ENCODE measurements at places on chromosomes 1 and 21. TPM values are rescaled to one million over a fixed set of nuclear protein-coding genes. Genes with fewer than 3 reads are reported as not detected.

DNA sequence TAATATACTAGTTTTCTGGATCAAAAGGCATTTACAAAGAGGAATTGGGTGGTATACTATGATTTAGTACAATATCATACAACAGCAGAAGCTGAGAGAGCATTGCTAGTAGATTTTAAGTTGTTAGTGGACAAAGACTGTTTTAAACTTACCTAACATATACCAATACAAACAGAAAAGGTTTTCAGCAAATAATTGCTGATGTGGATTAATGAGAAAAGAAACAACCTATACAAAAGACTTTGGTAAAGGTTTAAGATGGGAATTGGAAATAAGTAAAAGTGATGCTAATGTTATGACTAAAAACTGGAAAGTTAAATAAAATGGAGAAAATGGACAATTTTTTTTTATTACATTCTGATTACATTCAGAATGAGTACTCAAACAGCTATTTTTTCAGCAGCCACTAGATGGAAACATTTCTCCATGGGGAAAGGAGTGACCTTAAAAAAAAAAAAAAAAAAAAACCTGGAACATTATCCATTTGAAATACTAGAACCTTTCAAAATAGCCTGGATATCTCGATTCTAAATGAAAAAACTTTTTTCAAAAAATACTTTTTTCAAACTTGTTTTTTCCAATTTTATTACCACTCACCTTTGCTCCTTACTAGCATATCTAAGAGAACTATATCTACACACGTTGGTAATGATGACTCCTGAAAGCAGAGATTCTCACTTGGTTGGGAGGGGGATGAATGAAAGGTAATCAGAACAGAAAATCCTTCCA is 55.4 kb downstream of the EPRS1 start:
- ATAC-seq = no peak

DNA sequence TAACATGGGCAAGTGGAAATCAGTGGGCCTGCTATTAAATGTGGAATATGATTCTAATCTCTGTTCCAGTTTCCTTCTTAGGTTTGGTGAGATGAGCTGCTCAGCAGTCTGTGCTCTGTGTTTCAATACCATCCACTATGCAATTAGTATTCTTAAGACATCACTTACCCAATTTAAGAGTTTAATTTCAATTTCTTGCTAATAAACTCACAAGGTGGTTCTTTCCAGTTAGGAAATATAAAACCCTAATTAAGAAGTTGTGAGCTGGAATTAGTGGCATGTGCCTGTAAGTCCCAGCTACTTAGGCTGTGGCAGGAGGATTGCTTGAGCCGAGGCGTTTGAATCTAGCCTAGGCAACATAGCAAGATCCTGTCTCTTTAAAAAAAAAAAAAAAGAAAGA is 51.7 kb downstream of the MPZL1 start:
- no peak for ATAC-seq

DNA sequence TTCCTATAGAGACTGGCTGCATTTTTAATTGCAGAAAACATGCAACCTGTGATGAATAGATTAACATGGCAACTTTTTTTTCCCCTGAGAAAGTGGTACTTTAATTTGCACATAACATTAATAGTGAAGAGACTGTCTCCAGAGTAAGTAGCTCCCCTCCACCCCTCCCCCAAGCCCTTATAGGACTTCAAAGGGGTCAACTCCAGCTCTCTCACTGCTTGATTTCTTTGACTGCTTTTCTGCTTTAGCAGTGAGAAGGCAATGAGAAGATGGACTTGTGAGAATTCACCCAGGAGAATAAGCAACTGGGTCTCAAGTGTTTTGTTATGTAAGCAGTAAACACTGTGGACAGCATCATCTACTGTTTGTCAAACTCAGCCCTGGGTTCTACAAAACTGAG is 355.0 kb downstream of the CAMTA1 start:
- ATAC-seq = no peak

The LCK gene
- total RNA-seq = 1.00 TPM

- ATAC-seq = no peak
Observed at GRCh38 chr1:35499652-35500176, 57.5 kb downstream of the KIAA0319L start.

The KCNJ9 gene
- total RNA-seq = not detected

- ATAC-seq = no peak
Observed at GRCh38 chr1:7467476-7468175, 303.5 kb upstream of the VAMP3 start.

The OR10J1 gene
- total RNA-seq = not detected

The CD5L gene
- not detected for total RNA-seq

The GUCA2B gene
- not detected for total RNA-seq

The LCE1A gene
- not detected for total RNA-seq

DNA sequence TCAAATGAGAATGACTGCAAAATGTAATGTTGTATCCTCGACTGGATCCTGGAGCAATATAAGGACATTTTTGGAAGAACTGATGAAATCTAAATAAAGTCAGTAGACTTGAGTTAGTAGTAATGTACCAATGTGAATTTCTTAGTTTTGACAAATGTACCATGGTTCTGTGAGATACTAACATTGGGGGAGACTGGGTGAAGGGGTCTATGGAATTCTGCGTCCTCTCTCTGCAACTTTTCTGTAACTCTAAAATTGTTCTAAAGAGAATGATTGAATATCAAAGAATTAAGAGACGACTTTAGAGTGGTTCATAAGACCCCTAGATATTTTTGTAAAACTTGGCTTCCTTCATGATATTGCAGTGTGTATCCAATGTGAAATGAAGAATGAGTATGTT is 59.2 kb upstream of the KAZN start:
- no peak for ATAC-seq

DNA sequence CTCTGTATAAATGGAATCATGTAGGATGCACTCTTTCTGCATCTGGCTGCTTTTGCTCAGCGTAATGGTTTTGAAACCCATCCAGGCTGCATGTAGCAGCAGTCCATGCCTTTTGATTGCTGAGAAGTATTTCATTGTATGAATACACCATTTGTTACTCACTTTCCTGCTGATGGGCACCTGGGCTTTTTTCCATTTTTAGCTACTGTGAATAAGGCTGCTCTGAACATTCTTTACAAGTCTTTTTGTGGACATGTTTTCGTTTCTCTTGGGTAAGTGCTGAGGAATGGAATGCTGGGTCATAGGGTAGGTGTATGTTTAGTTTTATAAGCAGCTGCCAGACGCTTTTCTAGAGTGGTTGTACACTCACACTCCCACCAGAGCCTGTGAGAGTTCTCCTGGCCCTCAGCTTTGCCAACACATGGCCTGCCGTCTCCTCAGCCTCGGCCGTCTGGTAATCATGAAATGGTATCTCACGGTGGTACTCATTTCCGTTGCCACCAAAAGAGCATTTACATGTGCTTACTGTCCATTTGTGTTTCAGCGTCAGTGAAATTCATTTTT is 22.7 kb downstream of the SLX9 start:
- no peak for ATAC-seq

- peak; percentile 66 for ATAC-seq
Observed at GRCh38 chr1:223052931-223053330, 90.1 kb downstream of the TLR5 start.

The UBL4B gene
- not detected for total RNA-seq

GRCh38 chr1:78622548-78622947 is 2.3 kb downstream of the IFI44L start:
- no peak for ATAC-seq

- no peak for ATAC-seq
Observed at GRCh38 chr1:60596791-60597750, 485.3 kb upstream of the NFIA start.

GRCh38 chr21:36454706-36455105 is 25.2 kb downstream of the CLDN14 start:
- no peak for ATAC-seq

The CRNN gene
- 1,110 TPM for total RNA-seq

The TESK2 gene
- 5.2 TPM for total RNA-seq

DNA sequence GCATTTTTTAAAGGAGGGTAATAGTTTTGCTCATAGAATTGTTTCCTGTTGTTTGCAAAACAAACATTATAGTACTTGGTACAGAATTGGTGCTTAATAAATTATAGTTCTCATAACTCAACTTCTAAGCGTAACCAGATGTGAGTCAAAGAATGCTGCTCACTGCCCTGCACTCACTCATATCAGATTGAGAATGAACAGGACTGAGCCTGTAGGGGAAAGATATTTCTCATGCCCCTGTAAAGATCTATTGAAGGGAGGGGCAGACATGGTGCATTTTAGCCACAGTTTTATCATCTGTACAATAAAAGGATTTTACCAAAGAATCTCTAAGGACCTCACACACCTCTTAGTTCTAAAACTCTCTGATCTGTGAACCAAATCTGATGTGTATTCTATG is 358.5 kb downstream of the SEC16B start:
- no peak for ATAC-seq

DNA sequence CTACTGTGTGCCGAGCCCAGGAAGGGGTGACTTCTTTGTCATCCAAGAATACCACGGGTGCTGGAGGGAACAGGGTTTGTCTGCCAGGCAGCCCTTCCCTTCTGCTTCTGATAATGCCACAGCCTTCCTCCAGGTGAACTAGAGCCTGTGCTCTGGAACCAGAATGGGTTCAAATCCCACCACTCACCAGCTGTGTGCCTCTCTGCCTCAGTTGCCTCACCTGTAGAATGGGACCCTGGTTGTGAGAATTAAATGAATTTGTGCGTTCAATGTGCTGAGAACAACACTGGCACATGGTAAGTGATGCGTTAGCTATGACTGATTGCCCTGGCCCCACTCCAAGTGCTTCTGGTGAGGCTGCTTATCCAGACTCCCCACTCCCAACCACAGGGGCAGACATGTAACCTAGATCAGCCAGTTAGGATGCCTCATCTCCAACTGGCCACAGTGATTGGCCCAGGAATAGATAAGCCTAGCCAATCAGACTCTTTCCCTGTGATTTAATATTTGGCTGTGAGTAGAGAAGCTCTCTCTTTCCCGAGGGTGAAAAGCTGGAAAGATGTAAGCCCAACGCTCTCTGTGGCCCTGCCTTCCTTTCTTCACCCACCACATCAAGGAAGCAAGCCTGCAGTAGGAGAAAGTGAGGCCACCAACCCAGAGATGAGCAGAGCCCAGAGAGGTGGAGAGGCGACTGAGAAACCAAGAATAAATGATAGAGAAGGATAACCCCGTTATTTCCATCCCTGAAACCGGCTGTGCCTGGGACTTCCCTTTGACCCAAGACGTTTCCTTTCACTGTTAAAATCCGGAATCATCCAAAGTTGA is 20.8 kb upstream of the LAPTM5 start:
- ATAC-seq = peak; percentile 54

The SPRR1B gene
- 2,894 TPM for total RNA-seq

The REN gene
- total RNA-seq = not detected

DNA sequence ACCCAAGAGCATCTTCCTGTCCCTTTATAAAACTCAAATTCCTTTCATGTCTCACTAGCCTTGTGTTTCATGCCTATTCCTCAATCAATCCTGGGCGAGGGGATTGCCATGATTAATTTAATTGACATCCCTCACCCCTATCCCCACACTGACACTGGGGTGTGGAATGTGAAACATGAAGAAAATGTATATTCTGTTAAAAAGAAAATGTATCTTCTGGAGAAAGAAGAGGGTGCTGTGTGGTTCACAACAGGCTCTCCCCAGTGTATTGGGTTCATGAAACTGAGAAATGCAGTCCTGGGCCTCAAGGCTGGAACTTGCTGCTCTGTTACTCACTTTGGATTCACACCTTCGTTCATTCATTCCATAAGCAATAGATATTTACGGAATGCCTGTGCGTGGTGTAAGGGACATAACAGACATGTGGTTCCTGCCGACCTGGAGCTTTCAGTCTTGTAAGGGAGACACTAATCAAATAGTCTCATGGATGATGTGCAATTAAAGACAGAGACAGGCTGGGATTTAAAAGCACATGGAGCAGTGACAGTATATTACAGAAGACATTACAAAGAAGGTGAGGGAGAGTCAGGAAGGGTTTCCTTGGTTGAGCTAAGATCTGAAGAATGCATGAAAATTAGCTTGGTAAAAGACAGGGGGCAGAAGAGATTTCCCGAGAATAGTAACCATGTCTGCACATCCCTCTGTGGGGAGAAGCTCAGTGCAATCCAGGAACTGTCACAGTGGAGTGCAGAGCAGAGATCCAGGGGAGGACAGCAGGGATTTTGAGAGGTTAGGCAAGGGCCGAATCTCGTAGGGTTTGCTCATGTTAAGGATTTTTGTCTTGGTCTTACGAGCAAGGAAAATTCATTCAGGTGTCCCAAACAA is 32.1 kb downstream of the SERTAD4 start:
- ATAC-seq = no peak

The SH2D2A gene
- 1.4 TPM for total RNA-seq

GRCh38 chr1:17930635-17931034 is 175.5 kb downstream of the ACTL8 start:
- ATAC-seq = no peak

DNA sequence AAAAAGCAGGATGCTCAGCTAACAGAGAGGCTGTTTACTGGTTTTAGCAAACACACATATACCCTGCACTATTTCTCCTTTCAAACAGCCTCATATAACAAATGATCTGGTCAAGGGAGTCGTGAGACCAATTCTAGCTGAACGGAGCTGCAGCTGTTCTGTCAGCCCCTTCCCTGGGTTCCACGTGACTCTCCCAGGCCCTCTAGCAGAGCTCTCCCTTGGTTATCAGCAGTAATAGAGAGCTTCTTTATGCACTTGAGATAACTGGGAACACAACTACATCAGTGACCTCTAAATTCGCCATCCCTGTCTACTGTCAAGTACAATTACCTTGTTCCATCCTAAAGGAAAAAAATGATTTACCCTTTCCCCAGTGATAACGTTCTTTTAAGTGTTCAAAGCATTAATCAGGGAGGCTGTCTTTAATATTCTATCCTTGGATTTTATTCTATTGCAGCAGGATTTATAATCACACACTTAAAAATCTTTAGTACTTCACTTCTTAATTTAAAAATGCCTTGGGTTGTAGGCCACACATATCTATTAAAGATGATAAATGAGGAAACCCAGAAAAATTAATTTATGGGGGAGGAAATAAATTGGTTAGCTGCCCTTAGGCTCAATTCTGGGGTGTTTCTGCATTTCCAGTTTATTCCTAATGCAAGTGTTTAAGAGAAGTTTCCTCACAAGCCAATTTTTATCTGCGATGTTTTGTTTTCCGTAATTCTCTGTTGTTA is 28.2 kb downstream of the PTGER3 start:
- ATAC-seq = no peak

Measured in esophagus mucosa (tissue), 1 donor.